ENCODE measurements at places on chromosomes 3 and 15.
A peak's percentile ranks its signal among the peaks of the same experiment; 100 is the strongest.

DNA sequence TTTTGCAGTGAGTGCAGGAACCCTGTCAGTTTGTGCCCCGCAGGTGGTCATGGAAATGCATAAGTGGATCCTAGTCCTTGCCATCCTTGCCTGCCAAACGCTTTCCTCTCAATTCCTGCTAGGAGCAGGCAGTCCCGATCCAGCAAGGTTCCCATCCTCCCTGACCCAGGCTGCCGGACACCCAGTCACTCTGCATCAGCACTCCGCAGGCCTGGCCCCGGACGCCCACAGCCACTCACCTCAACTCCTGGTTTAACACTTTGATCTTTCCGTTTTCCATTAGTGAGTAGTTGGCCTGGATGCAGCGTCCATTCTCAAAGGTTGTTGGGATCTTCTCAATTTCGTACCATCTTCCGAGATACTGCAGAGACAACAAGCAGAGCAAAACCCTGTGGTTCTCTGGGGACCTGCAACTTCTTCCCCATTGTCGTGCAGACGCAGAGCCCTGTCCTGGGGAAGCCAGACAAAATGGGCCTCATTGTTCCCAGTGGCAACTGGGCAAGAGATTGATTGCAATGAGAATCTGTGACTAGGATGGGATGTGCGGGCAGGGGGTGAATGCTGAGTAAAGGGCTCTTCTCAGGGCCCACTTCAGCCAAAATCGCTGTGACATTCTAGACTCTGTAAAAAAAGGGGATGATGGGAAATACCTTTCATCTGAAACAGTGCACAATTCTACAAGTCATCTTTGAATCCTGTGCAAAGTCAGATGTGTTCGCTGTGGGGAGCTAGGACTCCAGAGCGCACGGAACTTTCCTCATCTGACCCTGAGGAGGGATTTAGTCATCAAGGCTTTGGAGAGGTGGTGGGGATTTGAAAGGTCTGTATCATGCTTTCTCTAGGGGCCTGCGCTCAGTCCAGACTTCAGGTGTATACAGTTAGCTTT lies 9.9 kb downstream of the APOD start:
- no peak for DNase-seq

DNA sequence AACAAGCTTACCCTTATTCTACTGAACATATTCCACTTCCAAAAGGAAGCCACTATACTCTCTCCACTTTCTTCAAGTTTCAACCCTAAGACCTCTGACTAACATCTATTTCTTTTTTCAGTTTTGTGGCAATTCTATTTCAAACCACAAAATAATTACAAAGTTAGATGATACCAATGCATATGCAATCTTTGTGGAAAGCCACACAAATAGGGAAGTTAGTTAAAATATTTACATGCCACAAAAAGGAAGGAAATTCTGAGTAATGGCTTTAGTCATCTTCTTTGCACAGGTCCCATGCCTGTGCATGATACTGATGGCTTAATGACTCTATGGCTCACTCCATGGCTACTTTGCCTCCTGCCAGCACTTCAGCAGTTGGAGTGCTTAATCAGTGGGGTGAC lies 57.0 kb upstream of the MCTP2 start:
- DNase-seq: no peak

DNA sequence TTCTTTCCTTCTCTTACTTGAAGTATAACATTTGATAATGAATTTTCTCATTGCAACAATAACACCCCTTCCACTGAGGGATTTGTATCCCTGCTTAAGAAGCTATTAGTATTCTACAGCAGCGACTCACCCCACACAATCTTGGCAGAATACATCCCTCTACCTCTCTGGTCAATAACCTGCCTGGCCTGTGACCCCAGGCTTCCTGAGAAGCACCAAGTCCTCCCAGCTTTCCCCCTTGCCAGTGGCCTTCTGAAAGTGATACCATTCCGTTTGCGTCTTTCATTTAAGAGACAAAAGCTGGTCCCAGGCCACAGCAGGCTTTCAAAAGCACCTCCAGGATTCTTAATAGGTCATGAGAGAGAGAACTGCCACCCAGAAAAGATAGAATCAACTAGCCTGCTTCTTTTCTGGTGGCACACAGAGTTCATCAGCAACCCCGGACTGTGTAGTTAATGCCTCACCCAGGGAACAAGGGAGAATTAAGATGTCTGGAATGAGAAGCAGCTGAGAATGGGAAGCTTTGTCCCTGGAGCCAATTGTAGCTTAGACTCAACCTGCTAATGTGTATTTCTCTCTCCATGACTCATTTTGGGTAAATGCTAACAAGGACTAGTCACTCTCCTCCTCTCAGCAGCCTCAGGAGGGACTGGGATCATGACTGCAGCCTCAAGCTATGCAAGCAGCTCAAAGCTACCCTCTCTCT lies 101.0 kb upstream of the CPNE4 start:
- DNase-seq: no peak

DNA sequence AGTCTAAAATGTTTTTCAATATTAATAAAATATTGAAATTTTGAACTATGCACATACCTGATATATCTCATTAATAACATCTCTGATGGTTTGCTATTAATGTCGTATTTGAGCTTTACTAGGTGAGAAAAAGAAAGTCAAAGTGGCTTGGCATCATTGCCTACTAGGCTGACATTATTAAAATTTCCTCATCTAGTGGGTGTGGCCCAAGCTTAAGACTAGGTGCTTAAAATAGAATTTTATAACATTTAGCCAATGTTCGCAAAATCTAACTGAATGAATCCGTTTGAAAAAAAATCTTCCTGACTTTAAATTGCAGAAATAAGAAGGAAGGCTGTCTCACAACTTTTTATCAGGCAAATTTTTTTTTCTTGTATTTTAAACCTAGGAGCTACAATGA lies 46.1 kb downstream of the ABI3BP start:
- DNase-seq: no peak

- DNase-seq: no peak
Measured at GRCh38 chr15:59659366-59659765, 2.1 kb upstream of the GTF2A2 start.

DNA sequence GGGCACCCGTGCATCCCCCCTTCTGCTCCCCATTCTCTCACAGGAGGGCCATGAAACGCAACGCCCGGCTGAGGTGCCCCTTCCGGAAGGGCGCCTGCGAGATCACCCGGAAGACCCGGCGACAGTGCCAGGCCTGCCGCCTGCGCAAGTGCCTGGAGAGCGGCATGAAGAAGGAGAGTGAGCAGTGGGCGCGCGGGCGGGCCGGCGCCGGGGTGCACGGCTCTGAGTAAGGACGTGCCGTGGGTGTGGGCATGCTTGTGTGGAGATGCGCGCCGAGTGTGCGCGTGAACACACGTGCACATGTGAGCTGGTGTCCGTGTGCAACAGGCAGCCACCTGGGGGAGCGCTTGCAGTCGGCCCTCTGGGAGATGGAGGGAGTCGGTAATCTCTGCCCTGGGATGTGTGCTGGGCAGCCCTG lies 28.1 kb downstream of the NR1I2 start:
- DNase-seq: peak; percentile 30

- DNase-seq: peak; percentile 75
Measured at GRCh38 chr15:101277038-101277822, at the start of gene SELENOS. TSS of gene SELENOS (minus strand) at chr15:101277485. CDS start at chr15:101277417, 68 bp downstream.

DNA sequence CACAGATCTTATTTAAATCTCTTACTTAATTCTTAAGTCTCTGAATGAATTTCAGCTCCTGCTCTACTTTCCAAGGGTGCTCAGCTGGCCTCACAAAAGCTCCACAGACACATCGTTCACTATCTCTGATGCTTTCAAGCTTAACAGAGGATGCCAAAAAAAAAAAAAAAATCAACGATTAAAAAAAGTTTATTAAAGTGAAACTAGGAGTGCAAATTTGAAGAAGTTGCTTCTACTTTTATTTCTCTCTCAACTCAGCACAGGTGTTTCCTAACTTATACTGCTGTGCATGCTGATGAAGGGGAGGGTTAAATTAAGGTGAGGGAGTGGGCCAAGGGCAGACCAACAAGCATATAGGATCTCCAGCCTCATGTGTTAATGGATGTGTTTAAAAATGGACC lies 157.2 kb downstream of the TIGIT start:
- no peak for DNase-seq

DNA sequence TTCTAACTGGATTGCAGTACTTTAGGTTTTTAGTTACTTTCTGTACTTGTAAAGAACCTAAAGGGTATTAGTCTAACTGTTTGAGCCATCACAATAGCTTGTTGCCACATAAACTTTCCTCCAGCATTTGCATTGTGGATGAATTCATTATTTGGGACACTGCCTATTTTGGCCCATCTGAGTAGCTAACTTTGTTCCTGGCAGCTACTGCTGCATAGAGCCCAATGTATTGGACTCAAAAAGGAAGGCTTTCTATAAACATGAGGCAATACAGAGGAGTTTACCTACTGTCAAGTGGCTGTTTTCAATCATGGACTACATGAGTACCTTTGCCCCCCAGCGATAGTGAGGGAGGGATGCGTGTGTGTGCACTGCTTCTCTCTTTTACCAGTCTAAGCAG lies 1.9 kb downstream of the ROBO2 start:
- DNase-seq: no peak

- no peak for DNase-seq
Measured at GRCh38 chr3:53236112-53236841, 19.5 kb downstream of the TKT start.

- DNase-seq: no peak
Measured at GRCh38 chr3:28150465-28151206, 90.8 kb upstream of the CMC1 start.

DNA sequence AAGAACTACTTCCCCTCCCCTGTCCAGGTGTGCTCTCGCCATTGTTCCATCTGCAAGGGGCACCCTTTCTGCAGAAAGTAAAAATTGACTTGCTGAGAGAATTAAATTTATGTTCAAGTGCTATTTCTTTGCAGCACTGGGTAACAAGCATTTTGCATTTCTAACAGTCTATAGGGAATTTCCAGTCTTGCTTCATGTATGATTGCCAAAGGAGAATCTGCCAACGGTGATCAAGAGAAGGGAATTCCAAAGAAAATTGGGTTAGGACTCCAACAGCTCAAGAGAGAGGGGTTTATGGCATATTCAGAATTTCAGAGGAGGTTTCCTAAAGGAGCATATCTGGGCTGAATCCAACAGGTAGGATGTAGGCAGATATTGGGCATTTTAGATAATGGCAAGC lies 136.7 kb upstream of the WNT5A start:
- DNase-seq: no peak

DNA sequence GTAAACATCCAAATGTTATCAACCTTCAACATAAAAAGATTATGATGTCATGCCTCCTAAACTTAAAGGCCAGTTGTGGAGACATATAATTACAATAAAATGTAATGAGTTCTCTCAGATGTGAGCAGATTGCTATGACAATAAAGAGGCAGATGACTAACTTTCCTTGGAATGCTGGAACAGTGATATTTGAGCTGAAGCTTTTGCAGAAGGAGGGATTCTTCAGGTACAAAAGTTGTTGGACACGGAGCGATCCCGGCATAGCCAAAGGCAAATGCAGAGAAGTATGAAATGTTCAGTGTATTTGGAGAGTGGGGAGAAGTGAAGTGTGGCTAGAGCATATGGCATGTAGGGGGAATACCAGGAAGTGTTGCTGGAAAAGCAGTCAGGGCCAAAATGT lies 520.1 kb downstream of the FGF12 start:
- DNase-seq: no peak

- no peak for DNase-seq
Measured at GRCh38 chr3:42014458-42014920, 52.6 kb upstream of the ULK4 start.

- DNase-seq: no peak
Measured at GRCh38 chr3:99951701-99952100, 134.0 kb downstream of the CMSS1 start.

GRCh38 chr15:80242132-80242769 lies 9.8 kb downstream of the CTXND1 start:
- no peak for DNase-seq

DNA sequence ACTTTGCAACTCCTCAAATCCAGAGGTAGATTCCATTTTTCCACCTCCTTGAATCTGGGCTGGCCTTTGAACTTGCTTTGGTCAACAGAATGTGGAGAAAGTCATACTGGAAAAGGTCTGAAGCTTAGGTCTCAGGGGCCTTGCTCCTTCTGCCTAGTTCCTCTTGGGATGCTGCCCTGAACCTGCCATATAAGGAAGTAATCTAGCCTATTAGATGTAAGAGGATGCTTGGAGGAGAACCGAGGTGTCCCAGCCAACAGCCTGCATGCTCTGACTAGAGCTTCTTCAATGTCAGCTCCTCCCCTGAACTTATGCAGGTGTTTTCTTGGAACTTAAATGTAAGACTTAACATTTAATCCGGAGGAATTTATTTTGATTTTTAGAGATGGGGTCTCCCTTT lies 2.0 kb upstream of the TMED3 start:
- no peak for DNase-seq

DNA sequence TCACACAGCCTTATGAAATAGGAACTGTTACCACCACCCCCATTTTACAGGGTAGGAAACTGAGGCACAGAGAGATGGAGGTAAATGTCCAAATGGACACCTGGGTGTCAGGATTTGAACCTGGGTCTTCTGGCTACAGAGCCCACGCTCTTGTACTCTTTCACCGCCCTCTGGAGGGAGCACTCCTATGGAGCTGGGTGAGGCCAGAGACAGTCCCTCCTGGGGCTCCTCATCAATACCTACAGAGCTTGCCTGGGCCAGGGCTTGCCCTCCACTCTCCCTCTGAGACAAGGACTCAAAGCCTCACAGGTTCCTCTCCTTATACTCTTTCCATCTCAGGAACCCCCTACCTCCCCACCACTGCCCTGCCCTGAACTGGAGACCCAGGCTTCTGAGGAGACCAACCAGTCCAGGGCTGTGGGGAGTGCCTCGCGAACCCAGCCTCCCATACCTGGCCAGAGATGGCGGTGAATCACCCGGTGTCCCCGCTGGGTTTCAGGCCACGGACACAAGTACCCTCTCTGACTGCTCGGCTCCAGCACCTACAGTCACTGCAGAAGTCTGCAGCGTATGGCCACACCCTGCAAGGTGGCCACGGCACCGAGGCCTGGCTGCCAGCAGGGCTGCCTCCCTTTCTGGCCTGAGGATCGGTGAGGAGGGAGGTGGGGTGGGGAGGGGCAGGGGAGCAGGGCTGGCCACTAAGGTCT lies 22.1 kb upstream of the ATP2B2 start:
- no peak for DNase-seq

- DNase-seq: no peak
Measured at GRCh38 chr3:122299215-122299614, 25.8 kb upstream of the CSTA start.

- DNase-seq: no peak
Measured at GRCh38 chr3:49972656-49973055, 32.7 kb downstream of the RBM6 start.

DNA sequence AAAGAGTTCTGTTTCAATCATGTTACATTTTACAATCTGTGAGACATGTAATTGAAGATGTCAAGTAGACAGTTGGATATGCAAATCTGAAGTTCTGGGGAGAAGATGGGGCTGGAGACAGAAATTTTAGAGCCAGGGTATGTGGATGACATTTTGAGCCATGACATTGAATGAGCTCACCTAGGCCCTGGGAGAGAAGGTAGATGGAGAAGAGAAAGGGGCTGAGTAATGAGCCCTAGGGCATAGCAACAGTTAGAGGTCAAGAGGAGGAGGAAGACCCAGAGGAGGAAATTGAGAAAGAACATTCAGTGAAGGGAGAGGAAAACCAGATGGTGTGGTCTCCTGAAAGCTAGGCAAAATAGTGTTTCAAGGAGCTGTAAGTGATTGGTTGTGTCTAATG lies 15.3 kb downstream of the TMEM266 start:
- no peak for DNase-seq

Measured in activated CD4-positive, CD25-positive, alpha-beta regulatory T cell (primary cell).